ENCODE measurements at places on chromosomes 6 and 20.
A peak's percentile ranks its signal among the peaks of the same experiment; 100 is the strongest.

GRCh38 chr6:160967833-160968232, 23.7 kb upstream of the MAP3K4 start:
- DNase-seq, result no peak

DNA sequence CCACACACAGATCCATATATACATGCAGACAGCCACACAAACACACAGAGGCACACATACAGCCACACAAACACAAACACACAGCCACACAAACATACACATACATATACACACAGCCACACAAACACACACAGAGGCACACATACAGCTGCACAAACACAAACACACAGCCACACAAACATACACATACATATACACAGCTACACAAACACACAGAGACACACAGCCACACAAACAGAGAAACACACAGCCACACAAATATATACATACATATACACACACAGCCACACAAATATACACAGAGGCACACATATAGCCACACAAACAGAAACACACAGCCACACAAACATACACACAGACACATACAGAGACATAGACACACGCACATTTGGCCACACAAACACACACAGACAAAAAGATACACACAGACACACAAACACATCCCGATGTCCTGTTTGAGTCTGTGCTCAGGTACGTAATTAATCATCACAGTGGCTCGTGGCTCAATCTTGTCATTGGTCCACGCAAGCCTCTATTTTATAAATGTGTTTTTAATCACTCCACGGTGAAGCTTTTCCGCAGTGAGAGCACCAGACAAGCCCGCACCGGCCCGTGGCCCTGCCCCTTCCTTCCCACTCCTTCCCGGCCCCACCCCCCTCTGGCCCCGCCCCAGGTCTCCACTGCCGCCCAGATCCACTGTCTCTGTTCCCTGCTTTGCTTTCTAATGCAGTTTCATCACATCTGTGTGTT, 135.3 kb downstream of the CDH4 start:
- no peak for DNase-seq

DNA sequence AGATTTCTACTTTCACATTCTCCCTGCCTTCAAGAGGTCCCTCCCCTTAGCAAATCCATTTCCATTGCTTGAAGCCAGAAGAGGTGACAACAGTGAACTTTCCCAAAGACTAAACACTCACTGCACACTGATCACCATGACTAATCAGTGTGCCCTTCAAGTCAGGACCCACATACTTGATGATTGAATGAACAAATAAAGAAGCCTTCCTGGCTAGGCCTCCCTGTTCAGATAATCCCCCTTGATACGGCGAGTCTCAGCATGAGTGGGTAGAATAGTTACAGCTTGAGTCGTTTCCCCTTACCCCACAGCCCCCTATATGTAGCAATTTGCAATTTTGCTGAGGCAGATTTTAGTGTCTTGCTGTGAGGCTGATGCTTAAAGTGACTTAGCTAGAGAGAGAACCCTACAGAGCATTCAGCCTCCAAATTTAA, 102.2 kb downstream of the UNC5CL start:
- no peak for DNase-seq

- DNase-seq, result peak; percentile 23
Measured at GRCh38 chr6:109595998-109596397, 95.0 kb downstream of the AK9 start.
